ENCODE measurements at places on chromosomes 2 and 18.

GRCh38 chr2:95374921-95375471 lies 27.5 kb upstream of the FAHD2A start:
- no peak for DNase-seq

DNA sequence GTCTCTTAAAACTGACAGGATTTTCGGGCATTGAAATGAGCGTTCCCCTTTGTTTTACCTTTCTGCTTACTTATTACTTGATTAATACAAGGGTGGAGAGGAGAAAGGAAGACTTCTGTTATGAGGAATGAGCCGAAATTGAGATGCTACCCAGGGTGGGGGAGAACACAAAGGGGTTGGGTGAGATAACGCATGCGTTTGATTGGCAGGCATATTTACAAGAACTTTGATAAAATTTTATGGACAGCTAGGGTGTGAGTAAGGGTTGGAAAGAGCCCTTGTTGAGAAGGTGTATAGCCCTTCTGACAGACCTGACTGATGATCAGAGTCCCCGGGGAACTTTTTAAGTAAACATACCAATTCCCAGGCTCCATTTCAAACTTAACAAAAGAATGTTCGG lies 1.8 kb downstream of the RNF138 start:
- DNase-seq = no peak

- DNase-seq = no peak
Measured at GRCh38 chr18:50454387-50454988, 79.6 kb downstream of the SKA1 start.

GRCh38 chr2:38863061-38863695 lies 12.6 kb downstream of the DHX57 start:
- DNase-seq = no peak

- no peak for DNase-seq
Measured at GRCh38 chr2:211673133-211673905, 865.3 kb downstream of the ERBB4 start.

DNA sequence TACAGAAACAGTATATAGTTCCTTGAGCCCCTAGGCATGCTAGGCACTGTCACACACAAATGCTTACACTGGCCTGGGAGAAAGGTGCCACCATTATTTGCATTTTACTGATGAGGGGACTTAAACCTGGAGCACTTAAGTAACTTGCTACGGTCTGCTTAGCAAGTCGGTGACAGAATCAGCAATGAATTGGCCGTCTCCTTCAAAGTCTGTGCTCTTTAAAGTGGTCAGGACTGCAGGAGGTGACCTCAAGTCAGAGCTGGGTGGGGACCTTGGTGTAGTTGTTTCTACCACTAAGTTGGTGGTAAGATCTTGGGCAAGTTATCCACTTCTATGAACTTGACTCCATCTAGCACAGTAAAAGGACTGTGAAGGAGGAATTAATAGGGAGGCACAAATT lies 34.8 kb downstream of the PTPRM start:
- no peak for DNase-seq

- DNase-seq = no peak
Measured at GRCh38 chr2:119252186-119253113, 28.8 kb downstream of the STEAP3 start.

GRCh38 chr2:158998551-158999248 lies 30.3 kb downstream of the TANC1 start:
- peak; percentile 10 for DNase-seq

DNA sequence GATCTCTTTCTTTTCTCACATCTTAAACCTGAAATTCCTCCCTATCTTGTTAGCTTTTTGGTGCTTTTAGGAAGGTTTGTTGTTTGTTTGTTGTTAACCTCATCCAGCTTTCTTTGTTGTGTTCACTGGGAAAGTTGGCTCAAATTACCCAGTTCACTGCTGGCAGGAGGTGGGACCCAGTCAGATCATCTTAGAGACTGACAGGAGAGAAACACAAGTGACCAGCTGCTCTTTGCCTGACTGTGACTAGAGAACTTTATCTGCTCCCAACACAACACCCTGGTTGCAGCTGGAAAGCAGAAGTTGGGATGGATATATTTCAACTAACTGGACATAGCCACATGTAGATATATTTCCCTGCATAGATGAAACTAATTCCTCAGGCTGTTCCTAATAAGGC lies 10.0 kb downstream of the MAPK4 start:
- DNase-seq = no peak

- no peak for DNase-seq
Measured at GRCh38 chr2:122519821-122520611, 764.6 kb downstream of the TSN start.

GRCh38 chr2:70188460-70188859 lies 2.4 kb downstream of the C2orf42 start:
- DNase-seq = no peak

DNA sequence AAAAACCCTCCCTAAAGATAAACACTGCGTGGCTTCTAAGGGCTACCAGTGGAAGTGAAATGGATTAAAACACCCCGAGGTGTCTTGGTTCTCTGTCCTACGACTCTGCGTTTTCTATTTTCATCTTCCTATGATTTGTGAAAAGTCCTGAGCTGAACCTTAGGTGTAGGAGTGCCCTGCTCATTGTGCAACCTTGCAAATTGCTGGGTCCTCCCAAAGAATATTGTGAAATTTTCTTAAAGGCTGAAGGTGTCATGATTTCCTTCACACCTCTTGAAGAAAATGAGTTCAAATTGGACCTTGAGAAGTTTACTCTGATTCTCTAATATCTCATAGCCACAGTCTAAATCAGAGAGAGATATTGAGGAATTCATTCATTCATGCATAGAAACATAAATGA lies 1.8 kb upstream of the SLC19A3 start:
- no peak for DNase-seq

DNA sequence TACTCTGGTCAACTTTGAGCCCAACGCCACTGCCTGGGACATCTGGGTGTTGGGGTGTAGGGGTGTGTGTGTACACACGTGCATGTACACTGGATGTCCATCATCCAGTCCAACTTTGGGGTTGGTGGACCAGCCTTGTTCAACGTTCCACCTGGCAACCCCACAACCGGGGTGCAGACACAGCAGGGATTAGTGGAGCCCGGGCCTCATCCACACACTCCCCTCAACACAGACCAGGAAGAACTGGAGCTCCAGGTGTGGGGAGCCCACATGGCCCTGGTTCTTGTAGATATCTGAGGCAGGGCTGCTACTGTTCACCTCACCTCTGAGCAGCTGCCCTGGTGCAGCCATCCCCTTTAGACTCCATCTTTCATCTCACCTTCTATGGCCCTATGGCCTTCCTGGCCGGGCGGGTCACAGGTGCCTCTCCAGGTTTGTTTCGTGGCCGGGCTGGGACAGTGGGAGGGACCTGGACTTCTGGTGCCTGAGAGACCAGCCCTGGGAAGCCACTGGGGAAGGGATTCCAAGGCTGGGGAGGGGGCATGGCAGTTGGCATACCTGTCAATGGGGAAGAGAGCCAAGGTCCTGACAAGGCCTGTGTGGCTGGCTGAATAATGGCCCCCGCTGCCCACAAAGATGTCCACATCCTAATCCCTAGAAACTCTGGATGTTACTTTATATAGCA lies 7.5 kb downstream of the NEU2 start:
- DNase-seq = no peak

DNA sequence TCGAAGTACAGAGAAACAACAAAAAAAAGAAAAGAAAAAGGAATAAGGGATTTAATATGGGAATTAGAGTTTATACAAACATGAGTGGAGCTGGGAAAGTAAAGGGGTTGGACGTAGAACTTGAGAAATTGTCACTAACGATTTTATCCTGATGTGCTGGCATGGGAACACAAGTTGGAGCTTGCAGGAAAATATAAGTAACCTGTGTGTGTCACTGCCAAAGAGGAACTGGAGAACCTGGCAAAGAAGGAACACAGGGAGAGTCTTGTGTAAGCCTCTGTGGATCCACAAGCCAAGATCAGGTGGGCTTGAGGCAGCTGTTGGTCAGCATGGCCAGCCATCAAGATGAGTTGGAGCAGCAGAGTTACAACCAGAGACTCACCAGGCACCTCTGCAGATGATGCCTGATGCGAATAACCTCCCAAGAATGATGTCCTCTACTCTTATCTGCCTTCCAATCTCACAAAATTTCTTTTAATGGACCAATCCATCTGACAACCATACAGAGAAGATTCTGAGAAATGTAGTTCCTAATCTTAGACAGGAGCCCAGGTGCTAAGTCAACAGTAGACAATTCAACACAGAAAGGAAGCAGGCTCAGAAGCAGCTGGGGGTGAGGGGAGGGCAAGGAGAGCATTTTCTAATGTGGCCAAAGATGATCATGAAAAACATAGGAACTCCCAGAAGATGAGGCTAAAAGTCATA lies 77.0 kb upstream of the SPOPL start:
- DNase-seq = no peak

DNA sequence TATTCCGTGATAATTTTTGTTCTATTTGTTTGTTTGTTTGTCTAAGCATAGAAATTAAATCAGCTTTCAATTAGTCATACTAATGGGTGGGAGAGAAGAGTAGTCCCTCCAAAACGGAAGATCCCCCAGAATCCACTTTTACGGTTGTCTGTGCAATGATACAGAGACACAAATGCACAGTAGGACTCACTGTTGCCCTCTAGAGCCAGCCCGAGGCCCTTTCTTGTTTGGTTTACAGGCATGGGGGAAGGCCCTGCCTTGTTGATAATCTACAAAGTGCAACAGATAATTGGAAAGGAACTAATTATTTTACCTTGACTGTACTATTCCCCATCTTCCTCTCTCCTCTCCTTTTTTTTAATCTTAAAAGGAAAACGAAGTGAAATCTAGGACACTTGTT lies 121.1 kb downstream of the ACOXL start:
- peak; percentile 29 for DNase-seq

DNA sequence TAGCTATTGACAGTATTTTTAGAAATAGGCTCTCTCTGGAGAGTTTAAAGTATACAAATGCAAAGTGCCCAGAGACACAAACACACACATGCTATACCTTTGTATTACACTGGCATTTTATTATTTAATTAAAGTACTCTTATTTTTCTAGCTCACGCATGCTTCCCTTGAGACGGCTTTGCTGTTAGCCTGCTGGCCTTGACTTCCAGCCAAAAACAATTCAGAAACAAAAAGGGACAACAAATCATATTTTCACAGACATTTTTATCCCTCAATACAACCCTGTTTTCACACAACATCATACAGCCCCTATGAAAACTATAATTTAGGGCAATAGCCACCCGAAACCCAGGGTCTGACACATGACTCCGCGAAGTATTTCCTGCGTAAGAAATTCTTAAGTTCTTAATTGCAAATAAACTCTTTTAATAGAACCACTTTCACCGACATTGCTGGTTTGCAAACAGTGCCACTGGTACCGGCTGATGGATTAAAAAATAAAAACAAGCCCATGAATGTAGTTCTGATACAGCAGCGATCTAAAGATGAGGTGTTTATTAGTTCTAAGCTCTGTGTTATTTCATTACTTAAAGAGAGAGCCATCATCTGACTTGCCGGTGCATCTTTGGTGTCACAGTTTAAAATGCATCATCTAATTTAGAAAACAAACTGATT lies 185.1 kb downstream of the TCF4 start:
- DNase-seq = no peak

DNA sequence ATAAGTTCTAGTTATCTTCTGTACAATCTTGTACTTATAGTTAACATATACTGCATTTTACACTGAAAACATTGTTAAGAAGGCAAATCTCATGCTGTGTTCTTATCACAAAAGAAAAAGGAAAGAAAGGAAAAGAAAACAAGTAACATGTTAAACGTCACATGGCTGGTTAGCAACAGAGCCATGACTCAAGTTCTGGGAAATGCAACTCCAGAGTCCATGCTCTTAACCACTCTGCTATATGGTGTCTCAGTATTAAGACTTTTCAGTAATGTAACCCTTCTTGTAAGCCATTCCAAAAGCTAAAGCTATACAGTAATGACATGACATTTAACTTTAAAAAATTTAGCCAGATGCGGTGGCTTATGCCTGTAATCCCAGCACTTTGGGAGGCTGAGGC lies 181.4 kb downstream of the BARD1 start:
- DNase-seq = no peak

- DNase-seq = no peak
Measured at GRCh38 chr2:104028061-104028460, 825.9 kb upstream of the POU3F3 start.

GRCh38 chr2:209472871-209473270 lies 49.0 kb downstream of the MAP2 start:
- DNase-seq = no peak

- DNase-seq = no peak
Measured at GRCh38 chr2:188852772-188853171, 121.4 kb upstream of the COL3A1 start.

GRCh38 chr2:40048506-40048905 lies 269.4 kb upstream of the THUMPD2 start:
- DNase-seq = no peak

DNA sequence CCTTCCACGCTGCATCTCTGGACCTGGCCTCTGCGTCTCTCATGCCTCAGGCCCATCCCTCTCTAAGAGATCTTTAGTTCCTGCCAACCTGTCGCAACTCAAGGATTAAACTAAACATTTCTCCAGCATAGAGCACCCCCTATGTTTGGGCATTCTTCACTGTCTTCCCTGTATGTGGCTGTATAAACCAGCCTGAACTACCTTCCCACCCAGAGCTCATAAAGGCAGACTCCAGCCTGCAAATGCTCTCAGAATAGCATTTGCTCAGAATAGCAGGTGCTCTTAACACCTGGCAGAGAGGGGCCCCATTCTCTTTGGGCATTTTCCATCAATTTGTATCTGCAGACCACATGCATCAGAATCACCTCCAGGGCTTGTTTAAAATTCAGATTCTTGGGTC lies 83.4 kb downstream of the EHD3 start:
- no peak for DNase-seq

DNA sequence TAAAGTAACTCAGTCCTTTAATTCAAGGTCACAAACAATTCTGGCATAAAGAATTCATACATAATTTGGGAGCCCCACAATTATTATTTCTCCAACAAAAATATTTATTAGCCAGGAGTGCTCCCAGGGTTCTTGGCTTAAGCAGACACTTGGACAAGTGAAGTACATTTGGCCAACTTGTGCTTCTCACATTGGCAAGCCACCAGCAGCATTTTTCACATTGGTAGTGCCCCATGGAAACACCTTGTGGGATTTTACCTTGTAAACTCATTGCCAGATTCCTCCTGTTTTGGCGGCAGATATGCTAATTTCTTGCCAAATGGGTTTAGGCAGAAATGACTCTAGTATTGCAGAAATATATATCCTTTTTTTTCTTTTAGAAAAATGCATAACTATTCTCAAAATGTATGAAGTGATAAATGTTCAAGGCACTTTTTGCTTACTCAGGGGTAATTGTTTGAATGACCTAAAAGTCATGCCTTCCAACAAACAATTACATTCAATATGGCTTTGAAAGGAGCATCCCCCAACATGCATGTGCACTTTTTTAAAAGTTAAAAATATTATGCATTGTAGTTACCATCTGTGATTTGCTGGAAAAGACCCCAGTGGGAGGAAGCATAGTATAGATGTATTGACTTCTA lies 113.5 kb downstream of the CSRNP3 start:
- no peak for DNase-seq
